Endothelial cell of umbilical vein (primary cell): ENCODE measurements at places on chromosomes 2 and 18. TPM values are rescaled to one million over a fixed set of nuclear protein-coding genes. Genes with fewer than 3 reads are reported as not detected.
A peak's percentile ranks its signal among the peaks of the same experiment; 100 is the strongest.

The PDE1A gene
- total RNA-seq = 0.49 and 0.83 TPM in 2 replicates

The POMC gene
- 0.69 and 2.7 TPM in 2 replicates for total RNA-seq

The RIT2 gene
- total RNA-seq = not detected in 2 replicates

The GKN1 gene
- not detected in 2 replicates for total RNA-seq

The PLA2R1 gene
- 14.4 and 15.6 TPM in 2 replicates for total RNA-seq

The PARD3B gene
- total RNA-seq = 17.7 and 30.9 TPM in 2 replicates

The ABCG8 gene
- total RNA-seq = not detected in 2 replicates

The DNMT3A gene
- total RNA-seq = 67.0 and 71.7 TPM in 2 replicates

The PRSS56 gene
- total RNA-seq = not detected in 2 replicates

The CXCR4 gene
- total RNA-seq = 52.4 and 81.0 TPM in 2 replicates

The SUPT7L gene
- 30.2 and 30.3 TPM in 2 replicates for total RNA-seq

The ARID5A gene
- total RNA-seq = 24.7 and 29.0 TPM in 2 replicates

The CXCR1 gene
- total RNA-seq = not detected in 2 replicates

- H3K36me3 ChIP-seq = no peaks in the 10 kb centered on the region
- no peaks in the 10 kb centered on the region for H3K4me1 ChIP-seq
- no peak overlapping the region for H3K27ac ChIP-seq
- H3K4me3 ChIP-seq = no peak overlapping the region
- DNase-seq = no peak
Measured at GRCh38 chr2:123717636-123718334, 307.3 kb upstream of the CNTNAP5 start.

GRCh38 chr18:28013066-28013465 is 163.9 kb downstream of the CDH2 start:
- H3K27ac ChIP-seq = no peak overlapping the region
- DNase-seq = peak; percentile 16
- no peaks in the 10 kb centered on the region for H3K36me3 ChIP-seq
- no peaks in the 10 kb centered on the region for H3K27me3 ChIP-seq

DNA sequence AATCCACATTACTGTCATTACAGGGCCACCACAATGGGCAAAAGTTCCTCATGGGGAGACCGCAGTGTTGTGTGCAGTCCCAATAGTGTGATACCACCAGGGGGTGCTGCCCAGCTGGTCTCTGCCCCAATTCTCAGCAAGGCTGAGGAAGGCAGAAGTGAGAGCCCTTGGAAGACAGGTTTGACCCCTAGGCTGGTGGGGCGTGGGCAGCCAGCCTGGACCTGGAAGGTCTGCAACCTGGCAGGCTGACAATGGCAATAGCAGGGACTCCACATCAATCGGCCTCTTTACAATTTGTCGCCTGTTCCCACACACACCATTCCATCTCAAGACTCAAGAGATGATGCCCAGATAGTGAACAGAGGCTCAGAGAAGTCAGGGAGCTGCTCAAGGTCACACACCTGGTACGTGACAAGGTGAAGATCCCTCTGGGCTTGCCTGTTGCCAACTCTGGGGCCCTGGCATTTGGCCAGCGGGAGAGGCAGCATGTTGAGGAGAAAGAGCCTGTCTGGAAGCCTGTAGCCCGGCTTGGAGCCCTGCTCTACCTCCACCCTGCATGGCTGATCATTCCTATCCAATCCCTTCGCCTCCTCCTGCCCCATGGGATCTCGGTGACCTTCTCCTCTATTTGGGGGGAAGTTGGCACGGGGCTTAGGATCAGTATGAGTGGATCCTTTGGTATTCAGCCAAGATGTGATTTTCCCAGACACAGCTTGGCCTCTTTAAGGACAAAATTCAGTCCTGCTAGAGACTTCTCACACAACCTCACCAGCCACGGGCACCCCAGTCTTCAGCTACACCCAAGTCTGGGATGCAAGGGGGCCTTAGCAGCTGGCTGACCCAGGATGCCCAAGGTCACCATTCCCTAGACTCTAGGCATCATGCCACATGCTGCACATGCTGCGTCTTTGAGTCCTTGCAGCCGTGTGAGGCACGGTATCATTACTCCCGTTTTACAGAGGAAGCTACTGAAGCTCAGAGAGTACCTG is 2.9 kb upstream of the ATOH8 start:
- H3K36me3 ChIP-seq = no peaks in the 10 kb centered on the region
- no peak overlapping the region for H3K27ac ChIP-seq
- no peak overlapping the region for H3K4me3 ChIP-seq

- H3K27ac ChIP-seq = no peak overlapping the region
- H3K36me3 ChIP-seq = no peaks in the 10 kb centered on the region
- no peak for DNase-seq
- H3K4me1 ChIP-seq = no peaks in the 10 kb centered on the region
- no peak overlapping the region for H3K4me3 ChIP-seq
- H3K27me3 ChIP-seq = no peaks in the 10 kb centered on the region
Measured at GRCh38 chr18:77658751-77659448, 409.3 kb downstream of the GALR1 start.

GRCh38 chr2:182038576-182038975 is 52.9 kb downstream of the PPP1R1C start:
- H3K27me3 ChIP-seq = no peaks in the 10 kb centered on the region
- H3K27ac ChIP-seq = no peak overlapping the region
- no peaks in the 10 kb centered on the region for H3K36me3 ChIP-seq
- no peak for DNase-seq

DNA sequence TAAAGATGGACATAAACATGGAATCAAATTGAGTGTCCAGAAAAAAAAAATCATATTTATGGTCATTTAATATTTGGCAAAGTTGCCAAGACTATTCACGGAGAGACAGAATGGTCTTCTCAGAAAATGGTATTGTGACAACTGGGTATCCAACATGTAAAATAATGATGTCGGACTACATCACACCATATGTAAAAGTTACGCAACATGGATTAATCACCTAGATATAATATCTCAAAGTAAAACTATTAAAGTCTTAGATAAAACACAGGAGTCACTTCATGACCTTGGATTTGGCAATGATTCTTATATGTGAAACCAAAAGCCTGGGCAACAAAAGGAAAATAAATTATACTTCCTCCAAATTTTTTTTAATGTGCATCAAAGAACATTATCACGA is 1591.7 kb upstream of the DDX18 start:
- H3K27me3 ChIP-seq = no peaks in the 10 kb centered on the region
- no peaks in the 10 kb centered on the region for H3K36me3 ChIP-seq
- no peaks in the 10 kb centered on the region for H3K4me1 ChIP-seq
- no peak overlapping the region for H3K4me3 ChIP-seq
- H3K27ac ChIP-seq = no peak overlapping the region
- no peak for DNase-seq

GRCh38 chr2:22189893-22190480 is 1066.2 kb downstream of the TDRD15 start:
- H3K27ac ChIP-seq = no peak overlapping the region
- no peak overlapping the region for H3K4me3 ChIP-seq
- H3K36me3 ChIP-seq = no peaks in the 10 kb centered on the region
- no peak for DNase-seq

DNA sequence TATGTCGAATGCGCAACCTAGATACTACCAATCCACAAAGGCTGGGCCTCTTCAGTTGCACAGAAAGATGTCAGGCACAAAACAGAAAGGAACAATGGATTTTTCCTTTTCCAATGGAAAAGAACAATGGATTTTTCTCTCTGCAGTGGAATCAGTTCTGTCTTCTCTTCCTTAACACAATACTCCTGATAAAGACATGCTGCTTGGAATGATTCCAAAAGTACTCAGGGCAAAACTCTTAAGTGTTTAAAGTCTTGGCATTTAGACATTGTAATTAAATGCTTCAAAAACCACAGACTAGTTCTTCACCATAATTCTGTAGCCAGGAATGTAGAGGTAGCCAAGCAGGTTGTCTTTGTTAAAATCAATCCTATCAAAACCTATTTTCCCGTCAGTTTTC is 46.7 kb upstream of the FLACC1 start:
- peaks cover 8% of the 10 kb centered on the region for H3K4me1 ChIP-seq
- H3K27ac ChIP-seq = no peak overlapping the region
- H3K27me3 ChIP-seq = no peaks in the 10 kb centered on the region
- peak; percentile 66 for DNase-seq
- peaks cover 6% of the 10 kb centered on the region for H3K36me3 ChIP-seq

DNA sequence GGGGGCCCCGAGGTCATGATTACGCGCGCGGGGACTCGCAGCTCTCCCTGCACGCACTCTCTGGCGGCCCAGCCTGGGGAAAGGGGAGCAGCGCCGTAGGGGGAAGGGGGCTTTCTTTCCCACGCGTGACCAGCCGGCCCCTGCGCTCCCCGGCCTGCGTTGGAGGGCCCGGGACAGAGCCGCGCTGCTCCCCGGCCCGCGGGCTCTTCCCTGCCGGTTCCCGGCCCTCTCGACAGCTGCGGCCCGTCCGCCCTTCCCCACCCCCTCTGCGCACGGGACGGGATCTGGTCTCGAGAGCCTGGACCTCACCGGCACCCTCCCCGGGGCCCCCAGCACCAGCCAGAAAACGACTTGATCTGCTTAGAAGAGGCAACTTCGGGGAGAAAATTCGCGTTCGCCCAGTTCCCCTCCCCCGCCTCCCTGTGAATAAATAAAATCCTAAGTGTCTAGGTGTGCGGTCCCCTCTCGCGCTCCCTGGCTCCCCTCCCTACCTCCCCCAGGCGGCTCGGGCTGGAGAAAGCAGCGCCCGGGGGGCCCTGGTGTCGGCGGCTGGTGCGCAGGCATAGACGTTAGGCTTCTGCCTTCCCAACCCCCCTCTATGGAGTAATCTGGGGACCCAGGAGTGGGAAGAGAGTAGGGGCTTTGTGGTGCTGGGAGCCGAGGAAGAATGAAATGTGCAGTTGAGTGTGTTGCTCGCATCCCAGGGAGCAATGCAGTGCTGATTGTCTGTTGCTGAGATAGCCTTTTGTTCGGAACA is 803 bp upstream of the FIGN start:
- no peaks in the 10 kb centered on the region for H3K27me3 ChIP-seq
- peak; percentile 53 for DNase-seq
- peak overlapping the region; percentile 72 for H3K27ac ChIP-seq
- peaks cover 11% of the 10 kb centered on the region for H3K4me1 ChIP-seq
- no peaks in the 10 kb centered on the region for H3K36me3 ChIP-seq

- DNase-seq = peak; percentile 22
- H3K27ac ChIP-seq = no peak overlapping the region
- H3K36me3 ChIP-seq = no peaks in the 10 kb centered on the region
- no peaks in the 10 kb centered on the region for H3K27me3 ChIP-seq
- no peaks in the 10 kb centered on the region for H3K4me1 ChIP-seq
- no peak overlapping the region for H3K4me3 ChIP-seq
Measured at GRCh38 chr2:148201075-148202004, 180.4 kb downstream of the MBD5 start.

DNA sequence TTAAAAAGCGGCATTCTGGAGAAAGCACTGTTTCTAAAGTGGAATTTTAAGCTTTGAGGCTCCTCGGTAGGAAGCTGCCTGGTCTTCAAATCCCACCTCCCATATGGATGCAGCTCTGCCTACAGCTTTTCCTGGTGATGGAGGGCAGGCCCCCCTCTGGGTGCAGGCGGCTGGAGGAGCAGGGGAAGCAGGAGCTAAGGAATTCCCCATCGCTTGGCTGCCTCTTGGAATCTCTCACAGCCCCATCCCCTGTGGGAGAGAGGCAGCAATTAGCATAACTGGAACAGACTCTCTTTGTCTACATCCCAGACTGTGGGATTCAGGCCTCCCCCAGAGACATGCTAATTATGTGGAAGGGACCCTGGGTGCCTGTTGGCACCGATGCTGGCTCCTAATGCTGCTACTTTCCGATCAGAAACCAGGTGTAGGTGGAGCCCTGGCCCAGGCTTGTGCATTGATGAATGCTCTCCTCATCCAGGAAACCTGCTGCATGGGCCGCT is 51.3 kb downstream of the LIPG start:
- no peaks in the 10 kb centered on the region for H3K27me3 ChIP-seq
- no peaks in the 10 kb centered on the region for H3K4me1 ChIP-seq
- H3K27ac ChIP-seq = no peak overlapping the region
- H3K36me3 ChIP-seq = no peaks in the 10 kb centered on the region

DNA sequence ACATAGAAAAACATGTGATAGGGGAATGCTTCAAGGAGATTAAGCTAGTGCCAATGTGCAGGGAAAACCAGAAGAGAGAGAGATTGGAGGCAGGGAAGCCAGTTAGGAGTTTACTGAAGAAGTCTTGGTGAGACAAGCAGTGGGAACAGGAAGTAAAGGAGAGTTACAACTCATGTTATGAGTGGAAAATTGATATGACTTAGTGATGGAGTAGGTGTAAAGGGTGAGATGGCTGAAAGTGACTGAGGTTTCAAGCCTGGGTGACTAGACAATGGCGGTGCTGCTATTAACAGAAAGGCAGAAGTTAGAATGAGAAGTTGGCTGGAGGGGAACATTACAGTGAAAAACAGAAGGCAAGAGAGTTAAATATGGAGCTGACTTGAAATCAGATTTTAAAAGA is 16.5 kb downstream of the DOK1 start:
- no peak overlapping the region for H3K27ac ChIP-seq
- no peak for DNase-seq
- no peaks in the 10 kb centered on the region for H3K36me3 ChIP-seq
- H3K27me3 ChIP-seq = peaks cover 14% of the 10 kb centered on the region
- no peak overlapping the region for H3K4me3 ChIP-seq

DNA sequence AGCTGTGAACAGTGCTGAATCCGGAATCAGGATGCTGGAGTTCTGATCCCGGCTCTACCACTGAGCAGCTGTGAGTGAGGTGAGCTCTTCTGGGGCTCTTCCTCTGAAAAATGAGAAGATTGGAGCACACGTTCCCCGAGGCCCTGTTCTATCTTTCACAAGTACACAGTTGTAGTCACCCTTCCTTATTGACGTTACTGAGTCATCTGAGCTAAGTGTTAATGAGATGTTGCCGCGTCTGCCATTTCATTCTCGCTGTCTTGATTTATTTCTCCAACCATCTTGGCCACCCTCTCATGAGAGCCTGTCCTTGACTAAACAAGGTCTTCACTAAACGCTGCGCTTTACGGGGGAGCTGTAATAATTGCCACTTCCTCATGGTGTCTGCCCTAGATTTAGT is 31.9 kb upstream of the EFR3B start:
- DNase-seq = no peak
- H3K4me3 ChIP-seq = no peak overlapping the region
- H3K36me3 ChIP-seq = no peaks in the 10 kb centered on the region

- no peak for DNase-seq
- H3K27me3 ChIP-seq = peaks cover 2% of the 10 kb centered on the region
- no peak overlapping the region for H3K4me3 ChIP-seq
- H3K27ac ChIP-seq = no peak overlapping the region
- no peaks in the 10 kb centered on the region for H3K36me3 ChIP-seq
- H3K4me1 ChIP-seq = no peaks in the 10 kb centered on the region
Measured at GRCh38 chr2:120984046-120984445, 248.4 kb downstream of the GLI2 start.

DNA sequence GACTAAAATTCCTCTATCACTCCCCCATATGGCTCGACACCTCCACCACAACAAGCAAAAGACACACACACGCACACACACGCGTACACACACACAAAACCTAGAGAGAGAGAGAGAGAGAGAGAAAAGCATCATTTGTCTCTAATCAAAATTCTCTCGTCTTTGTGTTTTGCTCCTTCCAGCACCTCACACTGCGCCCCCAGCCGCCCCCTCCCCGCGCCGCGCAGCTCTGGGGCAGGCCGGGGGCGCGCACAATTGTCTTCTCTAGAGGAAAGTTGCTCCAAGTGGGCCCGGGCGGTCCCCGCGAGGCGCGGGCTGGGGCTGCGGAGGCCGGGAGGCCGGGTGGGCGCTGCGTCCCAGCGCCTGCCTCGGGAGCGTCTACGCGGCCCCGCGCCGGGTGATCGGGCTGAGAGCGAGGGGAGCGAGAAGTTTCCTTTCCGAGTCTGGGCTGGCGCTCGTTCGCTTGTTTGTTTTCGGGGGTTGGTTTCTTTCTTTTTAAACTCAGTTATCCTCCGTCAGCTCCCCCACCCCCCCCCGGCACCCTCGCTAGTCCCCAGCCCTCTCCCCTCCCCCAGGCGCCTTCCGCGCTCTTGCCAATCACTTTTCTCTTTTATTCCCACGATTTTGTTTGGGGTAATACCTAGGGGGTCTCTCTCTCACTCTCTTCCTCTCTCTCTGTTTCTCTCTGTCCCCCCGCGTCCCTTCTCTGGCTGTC is 4.1 kb downstream of the ZEB2 start:
- peaks cover 63% of the 10 kb centered on the region for H3K4me1 ChIP-seq
- peak overlapping the region; percentile 94 for H3K4me3 ChIP-seq
- no peaks in the 10 kb centered on the region for H3K27me3 ChIP-seq
- DNase-seq = peak; percentile 64
- H3K36me3 ChIP-seq = no peaks in the 10 kb centered on the region
